ENCODE measurements at places on chromosomes 13 and 19.

DNA sequence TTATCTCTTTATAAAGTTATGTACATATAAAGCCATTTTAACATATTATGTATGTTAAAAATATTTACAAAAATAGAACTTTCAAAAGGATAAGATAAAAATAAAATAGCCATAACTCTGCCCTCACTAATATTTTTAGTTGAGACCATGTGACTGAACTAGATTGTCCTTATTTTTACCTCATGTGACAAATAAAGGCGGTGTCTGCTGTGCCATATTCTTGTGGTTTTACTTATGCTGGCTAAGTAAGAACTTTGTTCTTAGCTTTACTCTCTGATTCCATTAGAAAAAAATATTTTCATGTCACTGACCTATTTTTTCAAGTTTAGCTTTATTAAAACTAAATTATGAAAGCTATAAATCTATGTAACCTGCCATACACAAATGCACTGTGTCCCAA lies 135.6 kb upstream of the TSC22D1 start:
- DNase-seq = no peak

DNA sequence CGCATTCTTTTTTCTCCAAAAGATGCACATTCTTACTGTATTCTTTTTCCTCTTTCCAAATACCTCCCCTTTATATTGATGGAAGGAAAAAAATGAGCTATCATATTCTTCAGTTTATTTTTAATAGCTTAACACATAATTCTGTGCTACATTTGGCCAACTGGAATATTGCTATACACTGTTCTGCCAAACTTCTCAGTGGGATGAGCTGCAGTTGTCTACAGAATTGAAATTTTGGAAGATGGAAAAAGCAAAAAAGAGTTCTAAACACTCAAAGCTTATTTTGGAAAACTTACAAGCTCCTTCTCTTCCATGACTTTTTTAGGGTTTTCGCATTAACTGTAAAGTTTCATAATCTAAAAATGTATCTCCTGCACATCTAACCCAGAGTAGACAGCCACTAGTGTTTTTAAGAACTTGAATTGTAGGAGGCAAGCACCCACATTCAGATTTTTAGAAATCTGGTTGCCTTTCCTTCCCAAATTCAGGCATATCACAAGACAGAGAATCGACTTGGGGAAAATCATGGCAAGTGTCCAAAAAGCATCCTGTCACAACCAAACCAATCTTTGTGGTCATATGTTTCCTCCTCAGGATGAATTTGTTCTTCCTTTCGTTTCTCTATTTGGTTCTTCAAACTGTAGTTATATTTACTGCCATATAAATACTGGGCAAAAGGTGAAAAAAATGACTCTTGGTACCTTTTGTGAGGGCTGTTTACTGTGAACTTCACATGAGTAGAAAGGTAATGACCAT lies 111.4 kb upstream of the FRY start:
- DNase-seq = no peak

DNA sequence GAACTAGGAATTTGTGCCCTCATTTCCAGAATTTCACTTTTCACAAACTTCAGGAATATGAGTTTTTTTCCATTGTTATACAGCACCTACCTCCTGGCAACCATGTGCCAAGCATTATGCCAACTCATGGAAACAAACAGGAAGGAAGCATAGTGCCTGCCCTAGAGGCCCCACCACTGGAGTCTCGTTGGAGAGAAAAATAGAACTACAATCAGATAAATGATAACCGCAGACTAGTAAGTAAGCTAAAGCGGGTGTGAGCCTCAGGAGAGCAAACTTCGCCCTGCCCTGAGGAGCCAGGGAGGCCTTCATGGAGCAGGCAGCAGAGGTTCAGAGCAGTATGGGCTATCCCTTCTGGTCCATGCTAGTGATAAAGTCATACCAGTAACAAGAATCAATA lies 75.9 kb downstream of the FRY start:
- DNase-seq = no peak

GRCh38 chr19:37342753-37343152 lies 28.1 kb upstream of the ZNF527 start:
- no peak for DNase-seq

- no peak for DNase-seq
Measured at GRCh38 chr19:41691268-41691970, 3.3 kb upstream of the CEACAM7 start.

GRCh38 chr19:36635342-36635741 lies 30.2 kb downstream of the ZNF382 start:
- no peak for DNase-seq

- DNase-seq = no peak
Measured at GRCh38 chr13:102645701-102646100, 48.9 kb downstream of the TPP2 start.
